GM20000 (cell line): ENCODE measurements at places on chromosomes 2 and 18.

- peak; percentile 97 for DNase-seq
Observed at GRCh38 chr2:112054847-112055729, at the start of gene TMEM87B. Gene TMEM87B (plus strand): TSS chr2:112055269. CDS start chr2:112055592, 323 bp downstream.

DNA sequence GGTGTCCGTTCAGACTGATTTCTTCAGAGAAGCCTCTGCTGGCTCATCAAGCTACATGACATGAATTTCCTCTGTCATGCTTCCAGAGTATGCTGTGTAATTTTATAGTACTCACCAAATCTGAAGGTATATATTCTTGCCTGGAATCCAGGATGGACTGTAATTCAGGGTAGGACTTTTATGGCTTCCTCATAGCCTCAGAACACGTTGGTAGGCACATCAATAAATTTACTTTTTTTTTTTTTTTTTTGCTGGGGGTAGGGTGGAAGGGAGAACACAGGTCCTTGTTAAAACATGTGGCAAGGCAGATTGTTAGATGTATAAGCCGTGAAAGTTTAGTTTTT, 34.4 kb downstream of the MTA3 start:
- DNase-seq, result no peak

GRCh38 chr18:22283397-22283796, 114.0 kb downstream of the GATA6 start:
- DNase-seq, result no peak

DNA sequence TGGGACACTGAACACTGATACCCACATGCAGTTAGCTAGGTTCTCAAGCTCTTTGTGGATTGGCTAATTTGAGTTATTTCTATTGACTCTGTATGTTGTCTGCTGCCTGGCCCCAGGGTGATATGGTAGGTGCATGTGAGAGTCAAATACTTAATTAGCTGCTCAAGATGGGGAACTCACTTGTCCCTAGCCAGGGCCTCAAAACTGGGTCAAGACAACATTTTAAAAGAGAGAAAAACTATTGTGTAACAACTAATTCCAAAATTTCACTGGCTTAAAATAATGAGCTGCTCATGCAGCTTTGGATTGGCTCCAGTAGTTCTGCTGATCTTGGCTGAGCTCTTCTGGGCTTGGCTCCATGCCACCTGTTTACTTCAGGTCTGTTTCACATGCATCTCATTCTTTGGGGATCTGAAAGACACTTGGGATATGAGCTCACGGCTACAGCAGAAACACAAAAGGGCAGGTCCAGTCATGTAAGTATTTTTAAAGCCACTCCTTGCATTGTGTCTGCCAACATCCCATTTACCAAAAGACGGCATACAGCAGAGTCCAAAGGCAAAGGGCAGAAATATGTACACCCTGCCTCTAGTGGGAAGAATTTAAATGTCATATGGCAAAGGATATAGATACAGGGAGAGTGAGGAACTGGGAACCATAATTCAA, 716.8 kb downstream of the SUCLG1 start:
- no peak for DNase-seq

GRCh38 chr18:22309191-22309590, 108.5 kb downstream of the CTAGE1 start:
- DNase-seq, result no peak

GRCh38 chr18:32753656-32754260, 19.1 kb downstream of the KLHL14 start:
- DNase-seq, result no peak

DNA sequence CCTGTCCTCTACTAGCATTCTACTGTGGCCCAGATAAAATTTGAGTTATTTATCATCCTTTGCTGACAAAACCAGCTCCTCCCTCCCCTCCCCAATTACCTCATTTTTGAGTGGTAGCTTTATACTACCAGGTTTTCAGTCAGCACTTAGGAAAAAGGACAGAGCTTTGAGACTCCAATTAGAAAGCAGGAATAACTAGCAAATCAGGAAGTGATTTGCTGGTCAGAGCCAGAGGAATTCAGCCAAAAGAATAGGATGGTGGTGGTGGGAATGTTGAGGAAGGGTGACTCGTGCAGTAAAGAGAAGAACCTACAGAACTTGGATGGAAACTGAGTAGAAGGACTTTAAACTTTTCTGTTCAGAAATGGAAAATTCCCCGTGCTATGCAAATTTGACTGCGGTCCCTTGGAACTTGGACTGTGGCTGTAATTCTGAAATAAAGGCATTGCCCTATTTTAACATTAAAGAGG, 3.7 kb downstream of the MYL12B start:
- no peak for DNase-seq

DNA sequence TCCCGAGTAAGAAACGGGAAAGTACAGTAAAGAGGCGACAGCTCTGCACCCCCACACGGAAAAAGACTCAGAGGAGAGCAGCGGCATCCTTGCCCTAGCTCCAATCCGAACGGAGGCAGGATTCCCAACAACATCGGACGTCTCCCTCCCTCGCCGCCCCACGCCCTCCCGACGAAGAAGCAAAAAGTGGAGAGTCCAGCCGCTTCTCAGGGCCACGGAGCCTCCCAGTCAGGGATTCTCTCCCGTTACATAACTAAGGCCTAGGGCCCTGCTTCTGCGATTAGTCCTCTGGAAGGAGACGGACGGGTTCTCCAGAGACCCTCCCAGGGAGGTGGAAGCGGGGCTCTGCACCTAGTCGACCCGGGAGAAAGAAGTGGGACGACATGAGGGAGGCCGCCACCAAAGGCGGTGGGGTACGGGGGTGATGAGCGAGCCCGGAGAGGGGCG, 587 bp downstream of the SUMO1 start:
- peak; percentile 55 for DNase-seq

- DNase-seq, result peak; percentile 36
Observed at GRCh38 chr2:205646680-205647079, 35.6 kb upstream of the NRP2 start.

DNA sequence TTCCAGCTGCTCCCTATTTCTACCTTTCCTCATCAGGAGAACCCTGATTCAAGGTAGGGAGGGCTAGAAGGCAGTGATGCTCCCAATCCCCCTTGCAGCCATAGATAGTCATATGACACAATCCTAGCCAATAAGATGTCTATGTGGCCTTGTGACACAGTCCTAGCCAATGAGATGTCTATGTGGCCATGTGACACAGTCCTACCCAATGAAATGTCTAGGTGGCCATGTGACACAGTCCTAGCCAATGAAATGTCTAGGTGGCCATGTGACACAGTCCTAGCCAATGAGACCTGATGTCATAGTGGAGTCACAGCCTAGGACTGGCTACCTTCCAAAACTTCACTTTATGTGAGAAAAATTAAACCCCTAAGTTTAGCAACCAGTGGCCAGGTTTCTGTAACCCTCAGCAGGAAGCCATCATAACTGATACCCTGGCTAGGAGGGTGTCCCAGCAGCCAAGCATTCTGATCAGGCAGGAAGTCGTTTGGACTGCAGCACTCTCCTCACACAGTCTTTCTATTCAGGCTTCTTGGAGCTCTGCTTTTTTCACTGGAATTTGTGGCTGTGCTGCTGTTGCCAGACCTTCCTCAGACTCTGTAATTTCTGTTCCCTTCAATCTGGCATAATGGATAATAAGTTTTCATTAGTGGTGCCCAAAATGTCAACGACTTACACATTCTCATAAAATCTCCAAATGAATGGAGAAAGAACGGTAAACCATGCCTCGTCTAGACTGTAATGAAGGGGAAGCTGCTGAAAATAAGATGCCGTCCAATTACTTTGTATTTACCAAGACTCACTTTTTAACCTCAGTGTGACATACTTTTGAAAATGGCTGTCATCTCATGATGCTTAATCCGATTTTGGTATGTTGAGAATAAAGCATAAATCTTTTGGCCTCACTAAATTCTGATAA, 165.0 kb upstream of the NCKAP5 start:
- DNase-seq, result no peak

DNA sequence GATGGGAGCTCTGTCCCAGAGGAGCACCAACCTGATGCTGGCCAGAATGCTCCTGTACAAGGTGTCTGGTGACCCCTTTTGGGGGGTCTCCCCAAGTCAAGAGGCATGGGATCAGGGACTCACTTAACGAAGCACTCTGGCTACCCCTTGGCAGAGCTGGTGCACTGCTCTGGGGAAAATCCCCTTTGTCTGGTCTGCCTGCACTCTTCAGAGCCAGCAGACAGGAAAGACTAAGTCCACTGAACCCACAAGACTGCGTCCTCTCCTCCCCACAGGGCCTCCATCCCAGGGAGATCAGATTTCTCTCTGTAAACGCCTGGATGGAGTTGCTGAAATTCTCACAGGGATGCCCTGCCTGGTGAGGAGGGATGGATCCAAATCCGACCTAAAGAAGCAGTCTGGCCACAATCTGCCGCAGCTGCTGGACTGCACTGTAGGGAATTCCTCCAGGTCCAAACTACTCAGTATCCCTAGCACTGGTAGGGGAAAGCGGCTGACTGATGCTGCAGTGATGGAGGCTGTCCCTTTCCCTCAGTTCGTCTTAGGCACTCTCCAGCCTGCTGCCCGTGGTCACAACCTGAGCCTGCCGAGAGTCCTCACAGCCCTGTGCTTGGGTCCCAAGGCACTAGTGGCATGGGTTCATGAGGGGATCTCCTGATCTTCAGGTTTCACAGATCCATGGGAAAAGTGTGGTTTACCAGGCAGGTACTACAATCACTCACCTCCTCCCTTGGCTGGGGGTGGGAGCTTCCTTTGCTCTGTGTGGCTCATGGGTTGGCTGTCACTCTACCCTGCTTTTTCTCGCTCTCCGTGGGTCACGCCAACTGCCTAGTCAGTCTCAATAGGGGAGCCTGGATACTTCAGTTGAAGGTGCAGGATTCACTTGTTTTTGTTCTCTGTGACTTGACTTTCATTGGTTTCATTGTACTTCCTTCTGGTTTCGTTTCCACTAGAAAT, 98.6 kb downstream of the SLC4A10 start:
- no peak for DNase-seq

DNA sequence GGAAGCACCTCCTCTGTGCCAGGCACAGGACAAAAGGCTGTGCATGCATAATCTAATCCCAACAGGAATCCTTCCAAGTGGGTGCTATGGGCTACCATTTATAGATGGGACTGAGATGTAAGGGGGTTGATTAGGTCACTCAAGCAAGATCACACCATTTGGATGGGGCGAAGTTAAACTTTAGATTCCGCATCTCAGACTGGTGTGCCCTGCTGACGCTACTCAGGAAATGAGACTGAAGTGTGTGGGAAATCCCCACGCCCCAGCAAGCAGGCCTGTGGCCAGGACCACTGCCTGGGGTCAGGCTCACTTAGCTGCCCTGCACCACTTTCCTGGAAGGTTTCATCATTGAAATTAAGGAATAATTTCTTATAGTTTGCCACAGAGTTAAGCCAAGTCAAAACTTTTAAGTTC, 70.5 kb upstream of the PPP1CB start:
- DNase-seq, result peak; percentile 81

- DNase-seq, result no peak
Observed at GRCh38 chr2:239889641-239890121, 135.5 kb downstream of the NDUFA10 start.

DNA sequence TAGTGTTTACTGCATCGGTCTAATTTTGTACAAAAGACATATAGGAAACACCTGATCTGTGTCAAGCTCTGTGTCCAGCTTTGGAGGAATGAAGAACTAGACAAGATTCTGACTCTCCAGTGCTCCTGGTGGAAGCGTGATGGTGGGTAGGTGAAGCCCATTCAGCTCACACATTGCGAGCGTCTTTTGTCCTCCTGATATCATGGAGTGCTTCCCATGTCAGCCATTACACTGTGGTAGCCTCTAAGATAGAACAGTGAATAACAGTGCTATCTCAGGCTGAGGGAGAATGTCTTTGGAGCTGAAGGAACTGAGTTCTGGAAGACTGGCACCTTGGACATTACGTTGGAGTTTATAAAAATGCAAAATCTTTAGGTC, 350.2 kb downstream of the CYRIA start:
- DNase-seq, result no peak

DNA sequence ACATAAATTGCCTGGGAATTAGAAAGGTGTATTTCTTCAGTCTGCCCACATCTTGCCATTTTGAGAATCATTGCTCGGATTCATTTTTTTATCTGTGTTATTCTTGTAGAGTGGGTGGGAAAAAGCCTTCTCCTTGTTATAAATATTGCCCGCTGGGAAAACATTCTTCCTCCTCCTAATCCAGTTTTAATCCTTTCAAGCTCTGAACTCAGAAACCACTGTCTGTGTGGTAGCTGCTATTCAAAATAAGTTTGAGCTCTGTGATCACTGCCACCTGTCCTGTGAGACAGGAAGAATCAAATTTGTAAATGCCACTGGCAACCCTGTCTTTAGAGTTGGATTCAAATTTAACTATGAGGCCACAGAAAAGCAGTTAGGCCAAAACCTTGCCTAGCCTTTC, 1875.2 kb upstream of the PIK3C3 start:
- no peak for DNase-seq

- no peak for DNase-seq
Observed at GRCh38 chr2:1595274-1595673, 149.0 kb downstream of the PXDN start.

- no peak for DNase-seq
Observed at GRCh38 chr2:234377761-234378391, 119.0 kb downstream of the ARL4C start.

DNA sequence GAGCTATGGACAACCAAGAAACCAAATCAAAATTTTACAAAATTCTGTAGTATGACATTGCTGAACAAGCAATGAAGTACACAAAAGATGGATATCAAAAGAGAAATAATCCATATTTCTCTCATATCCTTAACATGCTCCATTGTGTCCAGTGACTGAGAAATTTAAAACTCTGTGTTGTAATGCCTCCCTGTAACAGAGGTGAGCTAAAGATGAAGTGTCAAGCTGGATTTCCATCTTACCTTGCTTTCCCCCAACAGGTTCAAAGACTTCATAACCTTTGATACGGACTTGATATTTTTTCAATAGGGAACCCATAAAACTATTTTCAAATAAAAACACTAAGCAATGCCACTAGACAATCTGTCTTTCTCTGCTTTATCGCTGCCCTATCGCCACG, 95.7 kb upstream of the SERTAD2 start:
- no peak for DNase-seq

GRCh38 chr2:160367887-160368286, 125.7 kb downstream of the RBMS1 start:
- no peak for DNase-seq

DNA sequence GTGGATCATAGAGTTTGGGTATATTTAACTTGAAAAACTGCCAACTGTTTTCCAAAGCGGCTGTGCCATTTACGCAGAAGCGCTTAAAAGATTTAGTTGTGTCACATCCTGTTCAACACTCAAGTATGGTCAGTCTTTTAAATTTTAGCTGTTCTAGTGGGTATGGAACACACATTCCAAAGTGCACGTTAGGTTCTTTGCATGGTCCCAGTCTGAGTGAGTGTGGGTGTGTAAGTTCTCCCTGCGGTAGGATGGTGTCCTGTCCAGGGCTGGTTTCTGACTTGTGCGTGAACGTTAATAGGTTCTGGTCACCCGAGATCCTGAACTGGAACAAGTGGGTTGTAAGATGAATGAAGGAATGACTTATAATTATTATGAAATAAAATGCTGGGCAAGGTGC, 28.4 kb upstream of the IL36G start:
- DNase-seq, result no peak

DNA sequence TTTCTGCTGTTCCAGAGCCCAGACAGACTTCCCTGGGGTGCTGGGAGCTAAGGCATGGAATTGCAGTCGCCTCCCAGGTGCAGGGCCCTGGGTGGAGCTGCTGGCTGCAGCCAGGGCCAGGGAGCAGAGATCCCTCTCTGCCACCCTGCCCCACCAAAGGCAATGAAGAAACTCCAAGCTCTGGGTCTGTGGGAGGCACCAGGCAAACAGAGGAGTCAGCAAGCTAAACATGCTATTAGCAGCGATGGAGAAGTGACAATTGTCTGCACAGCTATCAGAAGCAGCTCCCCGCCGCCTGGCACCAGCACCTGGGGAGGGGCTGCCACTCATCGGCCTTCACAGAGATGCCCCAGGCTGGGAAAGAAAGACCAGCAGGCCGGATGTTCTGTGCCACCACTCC, 28.0 kb upstream of the COX5B start:
- no peak for DNase-seq

GRCh38 chr2:196750291-196750923, 49.1 kb downstream of the GTF3C3 start:
- no peak for DNase-seq
